ENCODE measurements at places on chromosomes 6 and 20.

DNA sequence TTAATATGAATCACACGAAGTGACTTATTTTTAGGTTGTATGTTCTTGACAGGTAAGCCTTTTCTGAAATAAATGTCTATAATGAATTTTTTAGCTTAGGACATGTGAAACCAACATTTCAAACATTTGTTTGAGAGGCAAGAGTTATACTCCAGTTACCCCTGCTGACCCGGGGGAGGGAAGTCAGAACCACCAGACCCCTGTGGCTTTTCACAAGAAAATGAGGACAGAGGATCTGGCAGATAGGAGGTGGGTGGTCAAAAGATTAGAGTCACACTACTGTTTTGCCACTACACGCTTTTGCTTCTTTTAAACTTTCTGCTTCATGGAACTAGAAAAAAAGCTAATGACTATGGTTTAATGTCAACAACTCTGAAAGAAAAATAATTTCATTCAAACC lies 27.5 kb upstream of the ADGRF4 start:
- DNase-seq, result no peak

DNA sequence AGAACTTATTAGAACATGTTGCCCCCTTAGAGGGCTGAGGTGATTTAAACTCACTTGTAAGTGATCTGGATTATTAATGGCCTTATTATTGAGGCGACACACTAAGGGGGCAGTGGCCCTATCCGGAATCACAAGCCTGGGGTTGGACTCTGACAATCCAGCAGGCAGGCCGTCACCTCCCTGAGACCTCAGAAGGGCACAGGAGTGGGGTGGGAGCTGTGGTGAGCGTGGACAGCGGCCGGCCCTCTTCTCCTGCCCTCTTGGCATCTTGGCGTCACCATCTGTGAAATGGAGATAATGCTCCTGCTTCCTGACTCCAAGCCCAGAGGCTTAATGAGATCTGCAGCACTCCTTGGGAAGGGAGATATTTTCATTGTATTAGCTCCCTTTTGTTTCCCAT lies 15.6 kb upstream of the UQCC2 start:
- no peak for DNase-seq

DNA sequence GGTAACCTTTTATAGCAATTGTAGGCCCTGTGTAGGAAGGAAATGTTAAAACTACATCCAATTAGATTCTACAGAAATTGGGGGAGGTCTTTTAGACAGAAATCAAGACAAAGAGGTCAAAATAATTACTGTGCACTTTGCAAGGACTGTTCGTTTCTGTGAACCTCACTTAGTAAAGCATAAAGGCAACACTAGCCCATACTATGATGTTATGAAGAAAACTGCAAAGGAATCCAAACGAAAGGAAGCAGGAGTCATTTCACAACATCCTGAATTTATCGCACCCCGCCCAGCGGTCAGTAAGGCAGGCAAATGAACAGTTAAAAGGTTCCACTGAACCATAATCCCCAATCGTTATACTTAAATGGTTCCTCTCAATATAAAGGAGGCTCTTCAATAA lies 429.5 kb upstream of the ARID1B start:
- no peak for DNase-seq

GRCh38 chr6:106997392-106998158 lies 23.0 kb upstream of the CD24 start:
- peak; percentile 8 for DNase-seq

DNA sequence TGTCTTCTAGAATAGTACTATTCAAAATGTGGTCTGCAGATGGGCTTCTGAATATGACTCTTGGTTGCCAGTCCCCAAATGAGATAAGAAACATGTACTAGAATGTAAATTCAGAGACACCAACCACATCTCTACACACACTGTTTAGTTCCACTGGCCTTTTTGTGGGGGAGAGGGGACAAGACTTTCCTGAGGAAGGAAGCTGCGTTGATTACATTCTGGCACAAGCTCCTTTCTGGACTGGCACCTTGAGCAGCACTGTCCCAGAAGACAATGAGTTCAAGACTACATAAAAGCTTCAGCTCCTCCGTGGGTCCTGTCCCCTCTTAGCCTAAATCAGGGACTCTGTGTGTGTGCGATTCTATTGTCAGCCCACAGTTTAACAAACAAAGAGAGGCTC lies 6.9 kb upstream of the IYD start:
- DNase-seq, result no peak

DNA sequence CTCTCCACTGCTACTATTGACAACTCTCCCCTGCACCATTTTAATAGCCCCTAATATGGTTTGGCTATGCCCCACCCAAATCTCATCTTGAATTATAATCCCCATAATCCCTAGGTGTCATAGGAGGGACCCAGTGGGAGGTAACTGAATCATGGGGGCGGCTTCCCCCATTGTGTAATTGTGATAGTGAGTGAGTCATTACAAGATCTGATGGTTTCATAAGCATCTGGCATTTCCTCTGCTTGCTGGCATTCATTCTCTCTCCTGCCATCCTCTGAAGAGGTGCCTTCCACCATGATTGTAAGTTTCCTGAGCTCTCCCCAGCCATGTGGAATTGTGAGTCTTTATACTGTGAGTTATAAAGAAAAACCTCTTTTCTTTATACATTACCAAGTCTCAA lies 74.1 kb upstream of the TCF21 start:
- peak; percentile 61 for DNase-seq

- no peak for DNase-seq
Measured at GRCh38 chr20:35561671-35562070, 19.8 kb downstream of the ERGIC3 start.

GRCh38 chr6:121333196-121333595 lies 1.1 kb downstream of the TBC1D32 start:
- DNase-seq, result no peak

GRCh38 chr6:147392917-147393625 lies 115.4 kb upstream of the SAMD5 start:
- no peak for DNase-seq

DNA sequence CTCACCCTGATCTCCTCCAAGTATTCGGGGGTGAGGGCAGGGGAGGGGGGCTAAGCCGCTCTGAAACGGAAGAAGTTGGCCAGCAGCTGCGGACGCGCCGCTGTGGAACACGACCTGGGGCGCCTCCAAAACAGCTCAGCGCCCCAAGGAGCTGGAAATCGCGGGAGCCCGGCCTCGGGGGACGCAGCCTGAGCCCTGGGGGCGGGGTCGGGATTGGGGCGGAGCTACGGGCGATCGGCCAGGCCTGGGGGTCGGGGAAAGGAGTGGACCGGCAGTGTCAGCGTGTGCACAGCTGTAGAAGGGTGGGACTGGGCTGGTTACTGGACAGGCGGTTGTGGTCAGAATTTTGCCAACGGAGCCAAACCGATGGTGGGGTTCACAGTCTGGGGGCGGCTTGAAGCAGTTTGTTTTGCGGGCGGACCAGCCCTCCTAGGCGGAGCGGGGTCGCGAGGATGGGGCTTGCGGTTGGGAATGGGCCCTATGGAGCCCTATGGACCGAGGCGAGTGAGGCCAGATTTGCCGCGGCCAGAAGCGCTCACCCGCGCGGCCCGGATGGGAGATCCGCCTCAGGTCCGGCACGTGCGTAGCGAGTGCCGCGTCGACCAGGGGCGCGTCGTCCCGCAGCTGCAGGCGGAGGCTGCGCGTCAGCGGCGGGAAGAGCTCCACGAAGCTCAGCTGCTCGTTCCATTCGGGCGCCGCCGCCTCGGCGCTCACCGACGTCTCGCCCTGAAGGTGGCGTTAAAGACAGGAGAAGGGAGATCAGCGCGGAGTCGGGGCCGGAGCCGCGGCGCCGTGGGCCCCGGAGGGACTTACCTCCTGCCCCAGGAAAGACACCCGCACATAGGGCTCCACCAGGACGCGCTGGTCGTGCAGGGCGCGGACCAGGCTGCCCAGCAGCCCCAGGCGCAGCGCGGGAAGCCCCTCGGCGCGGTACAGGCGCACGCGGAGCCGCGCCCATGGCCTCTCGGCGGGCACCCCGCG lies 14.3 kb upstream of the SPAG4 start:
- DNase-seq, result peak; percentile 51

DNA sequence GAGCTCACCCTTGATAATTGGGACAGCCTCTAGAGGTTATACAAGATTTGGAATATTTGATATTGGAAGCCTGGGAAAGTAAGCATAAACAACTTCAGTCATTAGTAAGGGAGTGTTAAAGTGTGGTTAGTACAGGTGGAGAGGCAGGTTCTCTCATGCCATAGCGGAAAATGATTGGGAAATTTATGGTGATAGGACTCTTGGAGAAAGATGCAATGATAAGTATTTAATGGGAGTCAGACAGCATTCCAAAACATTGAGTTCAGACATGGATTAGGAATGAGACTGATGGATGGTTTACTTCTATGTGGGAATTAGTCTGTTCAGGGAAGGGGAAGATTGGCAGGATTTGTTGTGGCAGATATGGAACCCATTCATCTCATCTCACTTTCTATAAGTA lies 152.7 kb downstream of the MCHR2 start:
- no peak for DNase-seq

DNA sequence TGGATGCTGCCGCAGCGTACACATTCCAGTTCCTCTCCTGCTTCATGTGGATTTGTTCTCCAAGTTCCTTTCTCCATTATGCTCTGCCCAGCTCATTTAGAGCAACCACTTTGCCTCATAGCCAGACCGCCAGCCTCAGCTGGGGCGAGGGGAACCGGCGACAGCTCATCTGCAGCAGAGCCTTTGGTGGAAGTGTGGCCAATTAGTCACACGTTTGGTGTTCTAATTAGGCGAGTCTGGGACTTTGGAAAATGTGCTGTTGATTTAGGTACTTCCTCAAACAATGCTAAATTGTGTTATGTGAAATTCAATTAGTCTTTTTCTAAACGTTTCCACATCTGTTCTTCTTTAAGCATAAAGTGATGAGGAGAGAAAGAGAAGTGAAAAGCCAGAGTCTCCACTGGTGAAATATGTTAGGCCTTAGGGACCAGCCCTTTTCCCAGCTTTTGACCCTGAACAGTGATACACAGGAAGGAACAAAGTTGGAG lies 217.9 kb downstream of the TBX18 start:
- DNase-seq, result no peak

DNA sequence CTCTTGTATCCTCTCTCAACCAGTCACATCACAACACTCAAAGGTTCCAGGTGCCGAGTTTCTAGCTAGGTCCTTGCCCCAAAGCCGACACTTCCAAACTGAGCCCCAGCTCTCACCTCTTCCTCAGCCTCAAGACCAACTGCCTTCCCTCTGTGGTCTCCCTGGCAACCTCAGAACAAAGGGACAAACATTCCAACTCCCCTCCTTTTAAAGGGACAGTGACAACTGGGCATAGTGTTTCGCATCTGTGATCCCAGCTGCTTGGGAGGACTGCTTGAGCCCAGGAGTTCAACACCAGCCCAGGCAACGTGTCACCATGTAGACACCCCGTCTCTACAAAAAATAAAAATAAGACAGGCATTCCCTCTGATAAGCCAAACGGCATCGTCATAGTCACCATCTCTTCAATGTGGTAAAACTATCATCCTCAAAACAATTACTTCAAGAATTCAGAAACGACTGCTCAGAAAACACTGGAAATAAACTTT lies 11.3 kb downstream of the DIDO1 start:
- DNase-seq, result peak; percentile 41

GRCh38 chr6:147078602-147079001 lies 125.6 kb upstream of the STXBP5 start:
- peak; percentile 7 for DNase-seq
